ENCODE measurements at places on chromosomes 11 and 22.

- no peak for DNase-seq
Observed at GRCh38 chr11:75035911-75036565, 47.3 kb downstream of the NEU3 start.

- DNase-seq = no peak
Observed at GRCh38 chr11:34292546-34292945, 65.3 kb downstream of the ABTB2 start.

DNA sequence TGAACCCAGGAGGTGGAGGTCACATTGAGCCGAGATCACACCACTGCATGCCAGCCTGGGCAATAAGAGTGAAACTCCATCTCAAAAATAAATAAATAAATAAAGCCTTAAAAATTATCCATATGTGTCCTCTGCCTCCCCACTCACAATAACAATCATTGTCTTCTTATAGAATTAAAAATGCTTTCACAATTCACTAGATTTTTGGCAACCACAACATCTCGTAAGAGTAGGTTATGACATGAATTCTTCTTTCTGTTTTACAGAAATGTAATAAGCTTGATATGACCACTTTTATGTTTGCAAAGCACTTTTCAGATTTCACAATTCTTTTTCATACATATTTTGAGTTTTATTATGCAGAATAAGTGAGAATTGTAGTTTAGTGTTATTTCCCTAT is 54.5 kb upstream of the HSPA8 start:
- DNase-seq = no peak

DNA sequence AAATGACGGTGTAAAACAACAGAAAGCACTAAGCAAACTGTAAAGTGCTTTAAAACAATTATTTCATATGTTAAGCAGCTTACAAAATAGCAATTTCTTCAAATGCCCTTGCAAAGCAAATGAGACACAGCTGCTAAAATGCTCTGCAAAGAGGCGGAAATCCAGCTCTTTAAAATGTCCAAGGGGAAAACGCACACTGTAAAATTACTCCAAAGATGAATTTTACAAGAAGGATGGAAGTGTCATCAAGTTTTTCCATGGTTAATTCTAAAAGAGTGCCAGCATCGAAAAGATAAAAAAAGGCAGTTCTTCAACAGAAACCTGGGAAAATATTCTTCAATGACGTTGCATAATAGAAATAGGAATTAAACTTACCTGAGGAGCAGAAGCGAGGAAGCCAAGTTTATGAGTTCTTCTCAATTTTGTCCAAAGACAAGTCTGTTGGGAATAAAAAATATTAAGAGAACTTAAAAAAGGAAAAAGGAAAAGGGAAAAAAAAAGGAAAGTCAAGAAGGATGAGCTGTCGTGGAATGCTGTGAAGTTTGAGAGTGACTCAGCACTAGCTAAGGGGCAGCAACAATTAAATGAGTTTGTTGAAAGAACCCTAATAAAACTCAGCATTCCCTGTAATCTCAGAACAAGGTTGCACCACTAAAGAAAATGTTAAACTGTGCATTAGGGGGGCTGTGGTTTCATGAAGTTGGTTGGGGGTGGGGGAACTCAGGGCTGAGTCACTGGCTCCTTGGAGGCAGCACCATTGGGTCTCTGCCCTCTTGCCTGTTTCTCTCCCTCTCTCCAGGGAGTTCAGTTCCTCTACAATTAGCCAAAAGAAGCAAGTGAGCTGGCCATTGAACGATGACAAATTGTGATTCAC is 64.2 kb upstream of the BLID start:
- no peak for DNase-seq

GRCh38 chr11:17855531-17856290 is 121.1 kb downstream of the KCNC1 start:
- no peak for DNase-seq

- no peak for DNase-seq
Observed at GRCh38 chr11:8251616-8252295, 11.9 kb downstream of the LMO1 start.

DNA sequence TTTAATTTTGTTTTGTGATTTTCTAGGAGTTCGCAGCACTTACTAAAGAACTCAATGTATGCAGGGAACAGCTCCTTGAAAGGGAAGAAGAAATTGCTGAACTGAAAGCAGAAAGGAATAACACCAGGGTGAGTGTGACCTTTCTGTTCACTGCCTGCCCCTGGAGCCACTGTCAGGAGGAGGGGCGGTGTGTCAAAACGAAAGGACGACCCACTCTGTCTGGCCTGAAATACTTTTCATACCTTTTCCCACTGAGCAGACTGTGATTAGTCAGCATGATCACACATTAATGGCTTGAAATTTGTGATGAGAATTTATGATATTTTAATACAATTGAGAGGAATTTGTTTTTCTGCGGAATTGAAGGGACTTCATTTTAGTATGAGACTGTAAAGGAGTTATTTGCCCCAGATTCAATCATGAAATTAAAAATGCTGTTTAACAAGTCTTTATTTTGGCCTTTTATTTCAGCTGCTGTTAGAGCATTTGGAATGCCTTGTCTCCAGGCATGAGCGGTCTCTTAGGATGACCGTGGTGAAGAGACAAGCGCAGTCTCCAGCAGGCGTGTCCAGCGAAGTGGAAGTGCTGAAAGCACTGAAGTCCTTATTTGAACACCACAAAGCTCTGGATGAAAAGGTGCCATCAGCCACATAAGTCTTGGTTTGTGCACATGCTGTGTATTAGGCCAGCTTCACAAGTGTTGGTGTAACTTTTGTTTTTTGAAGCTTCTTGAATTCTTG is 54.1 kb downstream of the PPFIA1 start:
- DNase-seq = no peak

DNA sequence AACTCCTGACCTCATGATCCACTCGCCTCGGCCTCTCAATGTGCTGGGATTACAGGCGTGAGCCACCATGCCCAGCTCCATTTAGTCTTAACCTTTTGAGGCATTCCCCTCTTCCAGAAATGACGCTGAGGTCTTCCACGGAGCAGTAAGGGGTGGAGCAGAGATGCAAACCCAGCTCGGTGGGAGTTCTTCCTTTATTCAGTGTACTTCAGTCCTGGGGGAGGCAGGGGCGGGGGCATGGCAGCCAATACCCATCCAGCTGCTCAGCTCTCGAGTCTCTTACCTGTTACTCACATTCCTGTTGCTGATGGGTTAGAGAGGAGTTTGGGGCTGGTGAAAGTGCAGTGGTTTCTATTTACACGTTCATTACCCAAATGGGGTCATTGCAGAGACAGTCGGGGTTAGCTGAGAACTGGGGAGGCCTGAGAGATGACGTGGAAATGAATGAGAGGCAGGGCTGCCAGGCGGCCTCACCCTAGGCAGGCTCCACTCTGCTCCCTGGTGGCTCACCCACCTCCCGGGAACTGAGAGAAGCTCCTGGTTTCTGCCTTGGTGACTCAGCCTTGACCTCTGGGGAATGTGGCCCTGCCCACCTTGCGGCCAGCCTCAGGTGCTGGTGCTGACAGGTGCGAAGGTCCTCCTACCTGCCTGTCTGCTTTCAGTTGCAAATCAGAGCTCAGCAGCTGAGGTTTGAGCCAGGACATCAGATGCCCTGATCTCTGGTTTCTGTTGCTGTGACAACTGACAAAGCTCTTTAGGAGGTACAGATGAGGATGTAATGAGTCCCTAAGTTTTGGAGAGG is 13.4 kb upstream of the ST14 start:
- no peak for DNase-seq

DNA sequence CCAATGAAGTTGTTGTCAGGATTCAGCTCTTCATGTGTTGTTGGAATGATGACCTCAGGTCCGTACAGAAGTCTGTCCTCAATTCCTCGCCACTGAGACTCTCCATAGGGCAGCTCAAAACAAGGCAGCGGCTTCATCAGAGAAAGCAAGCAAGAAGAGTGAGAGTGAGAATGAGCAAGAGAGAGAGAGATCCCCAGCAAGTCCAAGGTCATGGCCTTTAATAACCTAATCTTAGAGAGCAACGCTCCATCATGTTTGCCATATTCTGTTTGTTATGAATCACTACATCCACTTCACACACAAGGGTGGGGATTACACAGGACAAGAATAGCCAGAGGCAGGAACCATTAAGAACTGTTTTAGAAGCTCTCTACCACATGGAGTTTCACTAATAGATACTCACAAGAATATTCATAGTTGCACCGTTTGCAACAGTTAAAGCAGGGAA is 23.3 kb upstream of the MMP7 start:
- no peak for DNase-seq

- DNase-seq = no peak
Observed at GRCh38 chr11:63783925-63784592, 15.5 kb upstream of the ZFTA start.

DNA sequence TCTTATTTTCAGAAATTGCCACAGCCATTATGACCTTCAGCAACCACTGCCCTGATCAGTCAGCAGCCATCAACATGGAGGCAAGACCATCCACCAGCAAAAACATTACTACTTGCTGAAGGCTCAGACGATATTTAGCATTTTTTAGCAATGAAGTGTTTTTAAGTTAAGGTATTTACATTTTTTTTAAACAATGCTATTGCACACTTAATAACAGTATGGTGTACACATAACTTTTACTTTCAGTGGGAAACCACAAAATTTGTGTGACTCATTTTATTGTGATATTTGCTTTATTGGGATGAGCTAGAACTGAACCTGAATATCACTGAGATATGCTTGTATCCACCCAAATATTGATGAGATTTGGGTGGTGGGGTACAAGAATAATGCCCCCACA is 110.9 kb downstream of the TSPAN18 start:
- no peak for DNase-seq

DNA sequence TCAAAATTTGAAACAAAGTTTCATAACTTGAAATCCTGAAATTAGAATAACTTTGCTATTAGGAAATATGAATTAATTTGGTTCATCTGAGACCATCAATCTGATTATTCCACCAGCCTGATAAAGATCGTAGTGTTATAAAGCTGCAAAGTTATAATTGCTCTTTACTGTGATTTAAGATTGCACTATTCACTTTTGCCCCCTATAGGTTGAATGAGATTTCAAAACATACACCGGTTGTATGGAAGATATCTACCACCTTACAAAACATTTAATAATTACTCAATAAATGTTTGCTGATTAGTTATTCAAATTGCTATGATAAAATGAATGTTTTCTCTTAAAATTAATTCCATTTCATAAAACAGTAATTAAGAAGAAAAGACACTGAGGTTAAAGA is 26.1 kb downstream of the APIP start:
- no peak for DNase-seq

DNA sequence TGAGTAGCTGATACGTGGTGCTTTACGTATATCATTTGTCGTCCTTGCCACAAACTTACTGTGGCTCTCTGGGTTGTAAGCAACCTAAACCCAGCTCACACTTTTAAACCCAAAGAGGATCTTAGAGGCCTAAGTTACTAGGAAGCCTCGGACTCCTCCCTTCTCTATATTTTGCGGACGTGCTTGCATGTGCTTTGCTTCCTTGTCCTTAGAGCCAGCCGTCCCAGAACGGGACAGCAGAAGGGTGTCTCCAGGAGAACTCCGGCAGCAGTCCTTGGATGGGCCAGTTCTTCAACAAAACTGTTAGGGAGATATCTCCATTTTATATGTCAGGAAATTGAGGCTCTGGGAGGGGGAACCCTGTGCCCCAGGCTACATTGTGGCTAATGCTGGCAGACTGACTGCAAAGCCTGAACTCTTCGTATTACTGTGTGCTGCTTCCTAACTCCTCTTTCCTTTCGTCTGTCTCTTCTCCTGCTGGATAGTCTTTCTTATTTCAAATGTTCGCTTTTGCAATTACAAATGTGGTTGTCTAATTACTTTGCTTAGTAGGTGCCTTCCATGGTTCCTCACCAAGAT is 33.8 kb downstream of the TNRC6B start:
- DNase-seq = no peak

Data from T-helper 2 cell (primary cell).